Naive thymus-derived CD8-positive, alpha-beta T cell (primary cell): ENCODE measurements at places on chromosomes 7 and 10. TPM values are rescaled to one million over a fixed set of nuclear protein-coding genes. Genes with fewer than 3 reads are reported as not detected.
A peak's percentile ranks its signal among the peaks of the same experiment; 100 is the strongest.

FANK1 gene
- 0.96 TPM for total RNA-seq

COL1A2 gene
- not detected for total RNA-seq

PRSS37 gene
- not detected for total RNA-seq

GRCh38 chr7:106377847-106378361 lies 93.1 kb upstream of the NAMPT start:
- H3K4me1 ChIP-seq, result peaks cover 1% of the 10 kb centered on the region
- no peaks in the 10 kb centered on the region for H3K27me3 ChIP-seq
- no peak overlapping the region for H3K27ac ChIP-seq
- DNase-seq, result no peak

GRCh38 chr10:70931168-70931815 lies 42.9 kb upstream of the PCBD1 start:
- no peak for DNase-seq
- no peaks in the 10 kb centered on the region for H3K27me3 ChIP-seq
- H3K4me1 ChIP-seq, result no peaks in the 10 kb centered on the region
- H3K27ac ChIP-seq, result no peak overlapping the region
- H3K36me3 ChIP-seq, result no peaks in the 10 kb centered on the region

- no peak overlapping the region for H3K4me3 ChIP-seq
- no peak overlapping the region for H3K27ac ChIP-seq
- H3K4me1 ChIP-seq, result peaks cover 3% of the 10 kb centered on the region
- DNase-seq, result peak; percentile 14
- no peaks in the 10 kb centered on the region for H3K27me3 ChIP-seq
Measured at GRCh38 chr7:156827587-156828203, 65.3 kb downstream of the LMBR1 start.

GRCh38 chr10:13943735-13944398 lies 357.1 kb downstream of the PRPF18 start:
- no peak for DNase-seq
- H3K4me1 ChIP-seq, result peaks cover 7% of the 10 kb centered on the region
- H3K36me3 ChIP-seq, result no peaks in the 10 kb centered on the region
